Caco-2 (cell line): ENCODE measurements at places on chromosomes 6 and 20. TPM values are rescaled to one million over a fixed set of nuclear protein-coding genes. Genes with fewer than 3 reads are reported as not detected.

DNA sequence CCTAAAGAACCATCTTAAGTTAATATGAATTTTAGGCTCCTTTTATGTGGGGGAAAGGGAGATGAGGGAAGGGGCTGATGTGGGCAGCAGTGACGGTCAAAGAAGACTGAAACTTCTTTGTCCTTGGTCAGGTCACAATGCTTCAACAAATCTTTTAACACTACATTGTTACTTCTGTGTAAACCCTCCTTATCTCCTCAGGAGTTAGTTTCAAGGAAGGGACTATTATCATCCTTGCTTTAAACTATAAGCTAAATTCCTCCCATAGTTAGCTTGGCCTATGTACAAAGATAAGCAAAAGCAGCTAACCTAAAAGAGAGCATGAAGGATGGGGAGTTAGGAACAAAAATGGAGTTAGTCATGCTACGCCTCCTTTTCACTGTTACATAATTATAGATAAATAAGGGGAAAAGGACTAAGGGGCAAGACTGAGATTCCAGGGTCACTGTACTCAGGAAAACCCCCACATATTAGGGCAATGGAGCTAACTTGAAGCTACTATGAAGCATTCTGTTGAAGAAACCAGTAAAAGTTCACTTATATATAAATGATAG, 172.7 kb upstream of the RUNX2 start:
- no peak overlapping the region for H3K27ac ChIP-seq
- DNase-seq: no peak
- no peaks in the 10 kb centered on the region for H3K36me3 ChIP-seq
- H3K4me1 ChIP-seq: peaks cover 11% of the 10 kb centered on the region; the same call in 1 of the 2 replicates
- no peak overlapping the region for H3K4me3 ChIP-seq
- H3K27me3 ChIP-seq: no peaks in the 10 kb centered on the region

DNA sequence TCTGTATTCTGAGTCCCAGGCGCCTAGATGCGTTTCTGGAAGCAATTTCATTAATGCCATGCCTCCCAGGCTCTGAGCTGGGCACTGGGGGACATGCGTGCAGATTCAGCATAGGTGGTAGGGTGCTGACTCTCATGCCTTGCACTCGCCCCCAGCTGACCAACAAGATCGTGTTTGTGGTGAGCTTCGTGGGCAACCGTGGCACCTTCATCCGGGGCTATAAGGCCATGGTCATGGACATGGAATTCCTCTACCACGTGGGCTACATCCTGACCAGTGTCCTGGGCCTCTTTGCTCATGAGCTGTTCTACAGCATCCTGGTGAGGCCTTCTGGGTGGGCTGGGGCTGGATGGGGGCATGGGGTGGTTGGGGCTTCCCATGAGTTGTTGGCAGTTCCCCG, 21.6 kb downstream of the UQCC2 start:
- peaks cover 7% of the 10 kb centered on the region for H3K36me3 ChIP-seq
- H3K4me3 ChIP-seq: no peak overlapping the region
- no peak overlapping the region for H3K27ac ChIP-seq
- DNase-seq: no peak

- H3K4me3 ChIP-seq: no peak overlapping the region
- no peaks in the 10 kb centered on the region for H3K36me3 ChIP-seq
- peaks cover 17% of the 10 kb centered on the region for H3K4me1 ChIP-seq
- H3K27ac ChIP-seq: peak overlapping the region; percentile 70
Measured at GRCh38 chr6:45946887-45947286, 68.8 kb downstream of the CLIC5 start.

GRCh38 chr6:119523556-119523955, 174.0 kb upstream of the MAN1A1 start:
- DNase-seq: no peak
- no peak overlapping the region for H3K27ac ChIP-seq
- no peak overlapping the region for H3K4me3 ChIP-seq
- H3K36me3 ChIP-seq: no peaks in the 10 kb centered on the region

GRCh38 chr20:7378864-7379605, 561.2 kb downstream of the HAO1 start:
- no peak for DNase-seq
- no peak overlapping the region for H3K4me3 ChIP-seq
- H3K36me3 ChIP-seq: no peaks in the 10 kb centered on the region
- no peaks in the 10 kb centered on the region; the same call in 1 of the 2 replicates for H3K27me3 ChIP-seq
- H3K4me1 ChIP-seq: no peaks in the 10 kb centered on the region
- no peak overlapping the region for H3K27ac ChIP-seq

- H3K4me3 ChIP-seq: no peak overlapping the region
- H3K27me3 ChIP-seq: no peaks in the 10 kb centered on the region
- DNase-seq: no peak
- no peaks in the 10 kb centered on the region for H3K4me1 ChIP-seq
Measured at GRCh38 chr6:80158478-80158989, 52.1 kb downstream of the BCKDHB start.

DNA sequence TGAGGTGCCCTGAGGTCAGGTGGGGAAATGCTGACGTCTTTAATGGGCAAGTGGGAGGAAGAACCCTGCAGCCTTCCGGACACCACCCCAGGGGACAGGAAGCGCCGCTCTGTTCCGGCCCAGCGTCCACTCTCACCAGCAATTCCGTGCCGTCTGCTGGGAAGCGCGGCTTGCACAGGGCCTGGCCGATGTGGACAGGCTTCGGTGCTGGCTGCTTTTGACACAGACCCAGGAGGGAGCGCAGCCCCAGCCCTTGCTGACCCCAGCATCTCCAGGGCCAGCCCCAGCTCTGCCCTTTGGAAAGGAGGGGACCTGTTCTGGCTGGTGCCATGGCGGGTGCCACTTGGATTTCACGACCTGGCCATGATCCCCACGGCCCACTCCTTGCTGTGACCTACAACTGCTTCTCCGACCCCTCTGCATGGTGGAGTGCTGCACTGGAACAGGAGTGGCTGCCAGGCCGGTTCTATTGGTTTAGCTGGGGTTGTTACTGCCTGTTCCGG, 123.2 kb downstream of the DLL1 start:
- H3K27me3 ChIP-seq: no peaks in the 10 kb centered on the region
- no peak overlapping the region for H3K27ac ChIP-seq

GRCh38 chr6:70839286-70840266, 117.3 kb downstream of the B3GAT2 start:
- no peak overlapping the region for H3K27ac ChIP-seq
- H3K4me1 ChIP-seq: no peaks in the 10 kb centered on the region
- H3K27me3 ChIP-seq: no peaks in the 10 kb centered on the region
- no peaks in the 10 kb centered on the region for H3K36me3 ChIP-seq
- H3K4me3 ChIP-seq: no peak overlapping the region

GRCh38 chr20:6524305-6524704, 243.2 kb upstream of the BMP2 start:
- H3K27me3 ChIP-seq: no peaks in the 10 kb centered on the region
- DNase-seq: no peak
- no peaks in the 10 kb centered on the region for H3K36me3 ChIP-seq
- H3K4me1 ChIP-seq: no peaks in the 10 kb centered on the region

GRCh38 chr20:19889011-19889953, 127.9 kb upstream of the NAA20 start:
- peaks cover 47% of the 10 kb centered on the region for H3K4me1 ChIP-seq
- H3K27ac ChIP-seq: peak overlapping the region; percentile 40
- no peak for DNase-seq
- no peaks in the 10 kb centered on the region for H3K36me3 ChIP-seq

DNA sequence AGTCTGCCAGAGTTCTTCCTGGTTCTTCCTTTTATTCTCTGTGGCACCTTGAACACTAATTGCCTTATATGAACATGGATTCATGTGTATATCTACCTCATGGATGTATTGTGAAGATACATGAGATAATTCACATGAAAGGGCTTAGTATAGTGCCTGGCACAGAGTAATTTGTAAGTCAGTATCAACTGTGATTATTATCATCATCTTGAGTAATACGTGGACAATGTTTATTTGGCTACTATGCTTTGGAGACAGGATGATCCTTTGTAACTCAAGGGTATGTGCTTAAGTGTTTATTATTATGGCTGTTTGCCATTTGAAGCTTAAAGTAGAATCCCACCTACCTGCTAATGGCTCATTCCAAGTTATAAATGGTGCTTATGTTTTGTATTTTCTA, 16.0 kb downstream of the DOP1A start:
- H3K27me3 ChIP-seq: no peaks in the 10 kb centered on the region
- H3K27ac ChIP-seq: no peak overlapping the region
- H3K4me1 ChIP-seq: no peaks in the 10 kb centered on the region
- no peaks in the 10 kb centered on the region for H3K36me3 ChIP-seq
- no peak for DNase-seq

DNA sequence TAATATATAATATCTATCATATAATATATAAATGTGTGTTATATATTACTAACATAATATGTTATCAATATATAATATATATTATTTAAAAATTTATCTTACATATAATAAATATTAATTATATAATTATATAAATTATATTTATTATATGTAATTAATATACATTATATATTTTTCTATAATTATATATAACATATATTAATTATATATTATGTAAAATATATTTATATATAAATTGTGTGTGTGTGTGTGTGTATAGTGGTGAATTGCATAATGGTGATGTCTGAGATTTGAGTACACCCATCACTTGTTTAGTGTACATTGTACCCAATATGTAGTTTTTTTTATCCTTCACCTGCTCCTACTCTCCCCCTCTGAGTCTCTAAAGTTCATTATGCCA, 205.9 kb upstream of the KCNG1 start:
- H3K36me3 ChIP-seq: no peaks in the 10 kb centered on the region
- H3K4me3 ChIP-seq: no peak overlapping the region
- no peaks in the 10 kb centered on the region; the same call in 1 of the 2 replicates for H3K4me1 ChIP-seq

- no peak overlapping the region for H3K4me3 ChIP-seq
- no peaks in the 10 kb centered on the region for H3K36me3 ChIP-seq
- no peaks in the 10 kb centered on the region for H3K4me1 ChIP-seq
- H3K27ac ChIP-seq: no peak overlapping the region
Measured at GRCh38 chr6:31477521-31477920, 20.4 kb upstream of the MICB start.

GRCh38 chr6:32131439-32131948, 1.4 kb upstream of the FKBPL start:
- H3K4me3 ChIP-seq: no peak overlapping the region
- H3K36me3 ChIP-seq: no peaks in the 10 kb centered on the region
- no peaks in the 10 kb centered on the region for H3K27me3 ChIP-seq
- H3K27ac ChIP-seq: no peak overlapping the region

DNA sequence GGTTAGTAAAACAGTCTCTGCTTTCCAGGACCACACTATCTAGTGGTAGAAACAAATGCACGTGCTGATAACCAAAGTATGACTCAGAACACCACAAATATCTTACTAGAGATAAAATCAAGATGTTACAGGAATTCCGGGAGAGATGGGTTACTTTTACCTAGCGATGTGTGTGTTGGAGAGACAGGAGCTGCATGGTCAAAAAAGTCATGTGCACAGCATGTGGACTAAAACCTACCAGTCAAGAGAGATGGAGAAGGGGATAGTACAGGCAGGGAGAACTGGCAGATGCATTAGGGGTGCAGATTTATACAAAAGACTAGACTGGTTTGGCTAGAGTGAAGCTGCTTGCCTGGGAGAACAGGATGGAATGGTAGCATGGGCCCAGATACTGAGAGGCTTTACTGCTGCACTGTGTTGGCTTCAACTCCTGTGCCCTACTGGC, 75.3 kb upstream of the MRAP2 start:
- H3K4me1 ChIP-seq: peaks cover 31% of the 10 kb centered on the region
- H3K27ac ChIP-seq: no peak overlapping the region
- no peaks in the 10 kb centered on the region for H3K27me3 ChIP-seq
- H3K36me3 ChIP-seq: no peaks in the 10 kb centered on the region
- DNase-seq: peak; percentile 5

DNA sequence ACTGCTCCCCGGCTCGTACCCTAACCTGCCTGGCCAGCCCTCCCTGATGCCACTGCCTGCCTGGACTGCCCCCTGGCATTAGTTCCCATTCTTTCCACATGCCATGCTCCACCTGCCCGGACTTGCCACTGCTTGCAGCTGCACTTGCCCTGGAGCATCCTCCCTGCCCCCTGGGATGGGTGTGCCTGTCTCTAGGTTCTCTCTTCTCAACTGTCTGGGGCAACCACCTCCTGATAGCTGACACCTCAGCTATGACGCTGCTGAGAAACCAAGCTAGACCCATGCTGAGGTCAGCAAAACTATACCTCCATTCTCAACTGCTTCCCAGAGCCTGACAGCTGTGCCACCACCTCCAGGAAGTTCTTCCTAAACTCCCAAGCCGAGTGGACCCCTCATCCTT, 72.1 kb downstream of the PERP start:
- H3K4me3 ChIP-seq: no peak overlapping the region
- DNase-seq: no peak
- H3K36me3 ChIP-seq: no peaks in the 10 kb centered on the region
- H3K27ac ChIP-seq: no peak overlapping the region
- no peaks in the 10 kb centered on the region for H3K4me1 ChIP-seq
- H3K27me3 ChIP-seq: no peaks in the 10 kb centered on the region

- no peaks in the 10 kb centered on the region for H3K27me3 ChIP-seq
- no peak overlapping the region for H3K4me3 ChIP-seq
- H3K36me3 ChIP-seq: no peaks in the 10 kb centered on the region
- no peak for DNase-seq
- no peak overlapping the region for H3K27ac ChIP-seq
Measured at GRCh38 chr6:103183831-103184411, 1675.8 kb downstream of the HACE1 start.

DNA sequence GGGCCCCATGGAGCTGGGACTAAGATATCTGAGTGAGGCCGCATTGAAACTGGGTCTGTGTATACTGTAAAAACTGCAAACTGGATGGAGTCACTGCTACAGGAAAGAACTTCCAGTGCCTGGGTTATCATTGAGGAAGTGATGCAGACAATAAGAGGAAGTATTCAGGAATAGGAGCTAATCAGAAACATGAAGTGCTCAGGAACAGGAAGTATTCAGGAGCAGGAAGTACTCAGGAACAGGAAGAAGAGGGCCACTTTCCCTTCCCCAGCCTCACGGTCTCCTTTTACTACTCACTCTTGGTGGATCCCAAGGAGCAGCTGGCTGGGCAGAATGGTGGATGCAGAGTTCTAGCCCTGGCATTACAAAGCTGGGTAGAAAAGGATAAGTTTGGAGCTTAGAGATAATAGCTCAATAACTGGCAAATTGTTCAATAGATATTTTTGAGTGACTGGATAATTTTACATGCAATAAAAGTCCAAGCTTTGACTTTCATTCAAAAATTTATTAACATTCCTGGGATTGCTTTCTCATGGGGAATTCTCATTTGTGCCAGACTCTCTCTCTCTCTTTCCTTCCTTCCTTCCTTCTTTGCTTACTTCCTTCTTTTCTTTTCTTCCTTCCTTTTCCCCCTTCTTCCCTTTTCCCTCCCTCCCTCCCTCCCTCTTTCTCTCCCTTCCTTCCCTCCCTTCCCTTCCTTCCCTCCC, 82.2 kb upstream of the PAX1 start:
- no peak for DNase-seq
- H3K4me3 ChIP-seq: no peak overlapping the region
- H3K36me3 ChIP-seq: no peaks in the 10 kb centered on the region
- H3K4me1 ChIP-seq: no peaks in the 10 kb centered on the region
- H3K27ac ChIP-seq: no peak overlapping the region

SLC35D3 gene
- 1.4 and 2.3 TPM in 2 replicates for total RNA-seq

FOXA2 gene
- total RNA-seq: 38.7 and 43.6 TPM in 2 replicates

CFAP206 gene
- total RNA-seq: 0.23 TPM in 1 of 2 replicates, not detected in the other

SLC22A2 gene
- 0.19 TPM in 1 of 2 replicates, not detected in the other for total RNA-seq

GGT7 gene
- total RNA-seq: 42.0 and 46.2 TPM in 2 replicates

RBCK1 gene
- 103 and 111 TPM in 2 replicates for total RNA-seq

GABRR1 gene
- 0.12 and 0.43 TPM in 2 replicates for total RNA-seq

HLA-DQB2 gene
- not detected in 2 replicates for total RNA-seq

C6orf58 gene
- total RNA-seq: not detected in 2 replicates

WFDC5 gene
- total RNA-seq: not detected in 2 replicates

HRH3 gene
- total RNA-seq: not detected in 2 replicates

MAPK13 gene
- 45.7 and 47.3 TPM in 2 replicates for total RNA-seq
